ENCODE measurements at places on chromosomes 2 and 18. TPM values are rescaled to one million over a fixed set of nuclear protein-coding genes. Genes with fewer than 3 reads are reported as not detected.

DNA sequence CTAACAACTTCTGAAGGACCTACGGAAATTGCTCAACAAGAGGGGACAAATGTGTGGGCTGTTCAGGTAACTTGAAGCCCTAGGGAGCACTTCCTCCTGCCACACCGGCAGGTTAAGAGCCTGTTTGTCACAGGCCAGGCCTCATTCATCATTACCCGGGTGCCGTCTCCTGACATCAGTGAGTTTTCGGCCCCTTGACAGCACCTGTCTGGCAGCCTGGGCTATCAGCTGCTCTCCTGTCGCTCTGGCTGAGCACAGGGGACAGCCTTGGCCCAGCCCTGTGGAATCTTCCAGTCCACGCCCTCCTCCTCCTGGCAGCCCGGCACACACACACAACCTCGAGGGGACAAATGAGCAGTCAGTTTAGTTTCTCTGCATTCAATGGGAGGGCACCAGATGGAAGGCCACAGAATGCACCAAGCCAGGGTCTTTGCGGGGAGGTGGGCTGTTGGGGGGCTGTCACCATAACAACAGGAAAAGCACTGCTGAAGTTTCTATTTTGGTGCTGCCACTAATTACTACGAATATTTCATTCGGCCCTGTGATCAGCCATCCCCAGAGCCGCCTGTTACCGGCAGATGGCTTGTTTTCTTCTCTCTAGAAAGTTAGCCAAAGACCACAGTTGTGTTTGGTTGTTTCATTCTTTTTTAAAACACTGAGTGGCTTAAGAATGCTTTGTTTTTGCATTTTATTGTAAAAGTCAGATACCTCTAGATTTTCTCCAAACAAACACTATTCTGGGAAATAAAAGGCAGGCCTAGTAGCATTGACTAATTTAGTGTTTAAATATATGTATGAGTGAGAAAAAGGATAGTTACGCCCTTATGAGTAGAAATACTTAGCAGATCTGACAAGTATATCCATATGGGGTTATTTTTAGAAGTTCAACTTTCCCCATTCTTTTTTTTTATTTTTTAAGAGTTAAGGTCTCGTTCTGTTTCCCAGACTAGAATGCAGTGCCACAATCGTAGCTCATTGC is 189.9 kb upstream of the NDUFV2 start:
- peak; percentile 54 for DNase-seq
- no peak overlapping the region for H3K4me3 ChIP-seq
- no peaks in the 10 kb centered on the region for H3K36me3 ChIP-seq
- H3K4me1 ChIP-seq, result no peaks in the 10 kb centered on the region
- no peaks in the 10 kb centered on the region for H3K27me3 ChIP-seq
- peak overlapping the region; percentile 78 for H3K27ac ChIP-seq

DNA sequence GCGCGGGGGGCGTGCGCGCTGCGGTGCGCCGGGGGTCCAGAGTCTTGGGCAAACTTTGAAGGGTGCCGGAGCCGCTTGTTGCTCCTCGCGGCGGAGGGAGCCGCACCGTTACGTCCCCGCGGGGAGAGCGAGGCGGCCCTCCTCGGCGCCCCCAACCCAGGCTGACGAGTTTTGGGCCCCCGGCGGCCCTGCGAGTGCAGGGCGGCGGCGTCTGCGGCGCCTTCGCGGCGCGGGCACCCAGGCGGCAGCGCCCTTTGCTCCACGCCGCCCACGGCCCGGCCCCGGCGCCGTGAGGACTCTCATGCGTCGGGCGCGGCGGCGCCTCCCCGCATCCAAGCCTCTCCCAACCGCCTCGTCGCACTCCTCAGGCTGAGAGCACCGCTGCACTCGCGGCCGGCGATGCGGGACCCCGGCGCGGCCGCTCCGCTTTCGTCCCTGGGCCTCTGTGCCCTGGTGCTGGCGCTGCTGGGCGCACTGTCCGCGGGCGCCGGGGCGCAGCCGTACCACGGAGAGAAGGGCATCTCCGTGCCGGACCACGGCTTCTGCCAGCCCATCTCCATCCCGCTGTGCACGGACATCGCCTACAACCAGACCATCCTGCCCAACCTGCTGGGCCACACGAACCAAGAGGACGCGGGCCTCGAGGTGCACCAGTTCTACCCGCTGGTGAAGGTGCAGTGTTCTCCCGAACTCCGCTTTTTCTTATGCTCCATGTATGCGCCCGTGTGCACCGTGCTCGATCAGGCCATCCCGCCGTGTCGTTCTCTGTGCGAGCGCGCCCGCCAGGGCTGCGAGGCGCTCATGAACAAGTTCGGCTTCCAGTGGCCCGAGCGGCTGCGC is 814 bp downstream of the FZD7 start:
- H3K4me3 ChIP-seq, result peak overlapping the region; percentile 81
- no peak for DNase-seq
- H3K27me3 ChIP-seq, result no peaks in the 10 kb centered on the region
- peak overlapping the region; percentile 94 for H3K27ac ChIP-seq

GRCh38 chr18:74625157-74625556 is 27.5 kb downstream of the ZNF407 start:
- H3K4me3 ChIP-seq, result no peak overlapping the region
- no peaks in the 10 kb centered on the region for H3K27me3 ChIP-seq

DNA sequence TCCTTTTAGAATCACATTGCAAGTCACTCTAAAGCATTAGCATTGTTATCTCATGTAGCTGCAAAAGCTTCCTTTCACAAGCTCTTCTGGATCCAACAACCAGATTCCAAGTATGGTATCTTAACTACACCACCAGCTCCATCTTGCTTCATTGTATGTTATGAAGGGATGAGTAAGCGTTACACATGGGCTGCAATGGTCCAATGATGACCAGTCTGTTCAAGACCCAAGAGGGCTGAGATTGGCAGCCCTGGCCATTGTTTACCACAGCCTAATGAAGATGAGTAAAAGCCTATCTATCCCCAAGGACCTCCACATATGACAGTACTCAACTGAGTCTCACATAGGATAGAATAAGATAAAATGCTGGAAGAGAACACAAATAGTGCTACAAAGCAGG is 6.3 kb downstream of the CFLAR start:
- peak overlapping the region; percentile 93 for H3K4me3 ChIP-seq
- H3K4me1 ChIP-seq, result peaks cover 12% of the 10 kb centered on the region
- H3K36me3 ChIP-seq, result no peaks in the 10 kb centered on the region
- DNase-seq, result no peak
- H3K27me3 ChIP-seq, result no peaks in the 10 kb centered on the region

GRCh38 chr2:238786379-238786778 is 61.5 kb upstream of the TWIST2 start:
- H3K4me3 ChIP-seq, result no peak overlapping the region
- no peak for DNase-seq
- H3K4me1 ChIP-seq, result no peaks in the 10 kb centered on the region
- H3K27ac ChIP-seq, result no peak overlapping the region
- no peaks in the 10 kb centered on the region for H3K36me3 ChIP-seq

DNA sequence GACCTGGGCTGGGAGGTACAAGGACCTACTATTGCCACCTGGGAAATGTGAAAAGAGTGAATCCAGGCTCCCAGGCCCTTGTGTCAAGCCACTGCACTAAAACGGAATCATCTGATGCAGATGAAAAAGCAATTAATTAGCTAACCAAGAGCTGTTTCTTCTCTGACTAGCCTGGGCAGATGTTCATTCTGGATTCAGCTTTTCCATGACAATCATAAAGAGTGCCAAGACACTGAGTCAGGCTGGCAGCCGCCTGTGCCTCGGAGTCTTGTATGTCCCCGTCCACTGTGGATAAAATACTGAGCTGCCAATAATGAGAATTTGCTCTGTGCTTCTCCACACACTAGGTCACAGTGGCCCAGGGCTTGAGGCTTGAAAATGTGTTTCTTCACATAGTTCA is 21.7 kb upstream of the LCLAT1 start:
- H3K27me3 ChIP-seq, result no peaks in the 10 kb centered on the region
- H3K36me3 ChIP-seq, result no peaks in the 10 kb centered on the region
- no peaks in the 10 kb centered on the region for H3K4me1 ChIP-seq
- H3K27ac ChIP-seq, result no peak overlapping the region
- no peak for DNase-seq

DNA sequence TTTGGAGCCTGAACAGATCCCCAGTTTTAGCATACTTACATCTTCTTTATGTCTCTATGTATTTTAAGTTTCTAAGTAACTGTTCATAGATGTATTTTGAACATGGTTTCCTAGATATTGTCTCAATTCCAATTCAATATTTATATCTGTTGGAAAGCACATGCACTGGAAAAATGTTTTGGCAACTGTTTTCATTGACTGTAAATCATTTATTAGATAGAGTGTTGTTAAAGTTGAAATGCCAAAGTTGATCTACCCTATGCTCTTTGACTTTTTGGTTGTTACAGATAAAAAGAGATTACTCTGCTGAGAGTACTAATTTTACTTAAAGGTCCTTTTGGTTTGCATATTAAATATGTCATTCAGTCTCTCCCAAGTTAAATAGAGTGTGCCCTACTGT is 345.0 kb upstream of the NRP2 start:
- H3K36me3 ChIP-seq, result no peaks in the 10 kb centered on the region
- no peak overlapping the region for H3K4me3 ChIP-seq
- no peaks in the 10 kb centered on the region for H3K4me1 ChIP-seq
- H3K27me3 ChIP-seq, result no peaks in the 10 kb centered on the region

The FAM237A gene
- total RNA-seq, result not detected

The PXDN gene
- total RNA-seq, result 148 TPM

The MARCO gene
- total RNA-seq, result 8.2 TPM

The CYTIP gene
- 182 TPM for total RNA-seq

The KLHL41 gene
- total RNA-seq, result 0.67 TPM

All from Peyer's patch (tissue), 4 donors.